NCI-H146 (cell line): ENCODE measurements at places on chromosomes 7 and 10.

- DNase-seq = no peak
These were observed 147.0 kb downstream of the OAT start for GRCh38 chr10:124271676-124272075.

DNA sequence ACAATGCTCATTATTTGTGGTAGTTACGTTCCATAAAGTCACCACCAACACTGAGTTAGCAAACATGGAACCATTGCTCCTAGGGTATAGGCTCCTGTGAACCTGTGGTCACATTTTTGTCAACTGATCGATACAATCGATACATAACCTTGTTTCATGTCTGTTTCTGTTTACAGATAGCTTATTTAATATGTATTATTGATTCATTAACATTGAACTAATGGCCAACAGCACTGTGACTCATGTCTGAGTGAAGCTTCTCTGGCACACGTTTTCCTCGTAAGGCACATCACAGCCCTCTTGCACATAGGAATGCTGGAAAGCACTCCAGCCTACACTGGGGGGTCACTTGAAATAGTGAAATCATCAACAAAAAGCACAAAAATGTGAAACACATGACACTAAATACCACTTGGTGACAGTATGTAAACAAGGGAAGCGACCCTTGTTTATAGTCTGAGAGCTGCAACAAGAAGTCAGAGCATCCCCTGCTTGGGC is 27.0 kb downstream of the GHRHR start:
- DNase-seq = no peak

- no peak for DNase-seq
These were observed 32.4 kb upstream of the HSPA12A start for GRCh38 chr10:116774728-116775151.

GRCh38 chr10:52740913-52741675 is 31.5 kb downstream of the MBL2 start:
- DNase-seq = peak; percentile 9

GRCh38 chr10:125000366-125001312 is 58.7 kb downstream of the ZRANB1 start:
- DNase-seq = no peak

GRCh38 chr10:10138685-10139084 is 879.0 kb upstream of the CELF2 start:
- DNase-seq = no peak

DNA sequence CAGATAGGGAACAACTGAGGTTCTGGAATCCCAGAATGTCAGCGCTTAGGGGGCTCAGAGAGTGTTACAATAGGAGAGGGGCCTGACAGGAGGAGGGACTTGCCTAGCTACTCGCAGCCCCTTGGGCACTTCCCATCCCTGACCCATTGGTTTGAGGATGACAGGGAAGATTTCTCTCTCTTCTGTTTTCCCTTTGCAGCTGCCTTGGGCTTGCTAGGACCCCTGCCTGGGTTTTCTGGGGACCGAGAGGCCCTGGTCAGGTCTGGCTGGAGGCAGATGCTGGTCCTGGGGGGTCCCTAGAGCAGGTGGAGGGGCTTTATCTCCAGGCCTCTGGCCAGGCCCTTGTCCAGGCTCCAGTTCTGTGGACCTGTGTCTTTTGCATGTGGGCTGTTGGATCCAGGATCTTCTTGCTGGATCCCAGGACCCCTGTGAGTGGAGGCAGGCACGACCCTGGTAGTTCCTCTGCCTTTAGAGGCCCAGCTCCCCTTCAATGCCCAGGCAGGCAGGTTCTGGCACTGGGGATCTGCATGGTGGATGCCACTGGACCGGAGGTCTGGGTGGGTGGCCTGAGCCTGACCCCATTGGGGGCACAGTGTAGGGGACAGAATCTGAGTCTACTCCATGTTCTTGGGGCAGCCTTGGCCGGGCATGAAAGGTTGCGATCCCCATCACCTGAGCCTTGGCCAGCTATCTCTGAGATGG is 26.9 kb downstream of the RAMP3 start:
- DNase-seq = no peak

DNA sequence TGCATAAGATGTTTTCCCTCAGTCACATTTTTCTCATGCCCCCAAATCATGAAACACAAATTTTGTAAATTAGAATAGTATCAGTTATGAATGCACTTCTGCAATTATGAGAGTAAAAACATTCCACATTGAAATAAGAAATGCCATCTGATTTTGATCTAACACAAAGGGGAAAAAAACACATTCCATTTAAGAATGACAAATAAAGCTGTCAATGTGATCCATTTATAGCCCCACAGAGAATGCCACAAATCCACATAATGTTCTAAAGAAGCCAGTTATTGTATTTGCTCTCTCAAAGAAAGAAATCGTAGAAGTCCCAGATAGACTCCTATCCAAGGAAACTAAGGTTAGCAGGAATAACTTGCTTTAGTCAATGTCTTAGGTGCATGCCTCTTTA is 48.7 kb upstream of the RHOBTB1 start:
- no peak for DNase-seq

GRCh38 chr7:99562114-99562784 is 3.8 kb downstream of the ZNF655 start:
- DNase-seq = no peak

DNA sequence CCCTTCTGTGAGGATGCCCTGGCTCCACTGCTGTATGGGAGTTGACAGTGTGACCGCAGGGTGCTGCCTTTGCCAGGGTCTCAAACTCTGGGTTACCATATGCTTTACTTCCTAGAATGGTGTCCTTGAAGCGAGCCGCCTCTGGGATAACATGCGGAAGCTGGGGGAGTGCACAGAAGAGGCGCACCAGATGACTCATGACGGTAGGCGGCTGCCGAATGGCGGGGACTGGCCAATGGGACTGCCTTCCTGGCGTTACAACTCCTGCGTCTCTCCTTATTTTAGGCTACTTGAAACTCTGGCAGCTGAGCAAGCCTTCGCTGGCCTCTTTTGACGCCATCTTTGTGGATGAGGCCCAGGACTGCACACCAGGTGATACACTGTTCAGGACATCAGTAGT is 27.3 kb downstream of the FBH1 start:
- DNase-seq = no peak

DNA sequence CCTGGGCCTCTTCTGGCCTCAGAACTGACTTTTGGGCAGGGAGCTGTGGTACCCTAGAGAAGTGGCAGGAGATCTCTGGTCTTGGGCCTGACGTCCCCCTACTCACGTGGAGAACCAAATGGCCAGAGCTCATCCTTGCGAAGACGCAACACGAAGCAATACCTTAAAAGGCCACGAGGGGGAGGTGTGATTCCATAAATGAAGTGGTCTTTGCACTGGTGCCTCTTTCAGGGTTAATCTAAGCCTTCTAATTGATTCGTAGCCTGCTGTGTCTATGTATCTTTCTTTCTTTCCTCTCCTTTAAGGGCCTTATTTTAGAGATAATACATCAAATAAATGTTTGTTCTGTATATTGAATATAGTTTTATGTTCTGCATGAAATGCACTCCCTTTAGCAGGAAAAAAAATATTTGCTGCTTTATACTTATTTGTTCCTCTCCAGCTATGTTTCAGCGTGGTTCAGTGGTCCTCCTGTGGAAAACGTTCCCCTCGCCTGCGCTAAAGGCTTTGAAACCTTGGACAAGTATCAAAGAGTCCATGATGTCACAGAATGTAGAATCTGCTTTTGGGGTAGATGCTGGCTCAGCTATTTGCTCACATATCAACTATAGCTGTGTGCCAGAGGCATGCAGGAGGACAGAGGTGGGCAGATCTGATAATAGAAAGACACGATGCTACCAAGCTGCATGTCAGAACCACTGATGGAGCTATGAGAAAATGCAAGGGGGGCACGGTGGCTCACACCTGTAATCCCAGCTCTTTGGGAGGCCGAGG is 41.0 kb downstream of the STRA8 start:
- DNase-seq = peak; percentile 79

- no peak for DNase-seq
These were observed 436.0 kb upstream of the GRM3 start for GRCh38 chr7:86207740-86208139.

DNA sequence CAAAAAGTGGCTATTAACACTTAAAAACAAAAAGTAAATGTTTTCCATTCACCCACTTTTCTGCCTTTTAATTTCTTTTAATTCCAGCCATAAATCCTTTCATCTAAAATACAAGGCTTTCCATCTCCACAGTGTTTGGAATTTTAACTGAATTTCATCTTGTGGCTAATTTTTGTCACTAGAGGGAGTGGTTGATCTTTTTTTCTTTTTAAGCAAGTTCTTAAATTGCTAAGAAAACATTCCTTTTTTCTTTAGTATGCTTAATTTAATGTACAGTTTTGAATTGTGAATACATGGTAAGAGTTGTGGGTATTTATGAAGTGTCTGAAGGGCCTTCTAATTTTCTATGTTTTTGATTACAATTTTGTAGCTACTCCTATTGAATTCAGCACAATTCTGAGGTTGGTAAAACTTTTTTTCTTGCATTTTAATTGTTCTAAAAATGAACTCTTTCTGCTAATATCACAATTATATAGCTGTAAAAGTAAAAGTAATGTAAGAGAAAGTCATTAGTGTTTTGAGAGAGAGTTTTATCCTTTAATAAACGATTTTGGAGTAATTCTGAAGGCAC is 54.9 kb upstream of the ANK3 start:
- peak; percentile 9 for DNase-seq

GRCh38 chr7:50226669-50227068 is 77.8 kb upstream of the IKZF1 start:
- DNase-seq = no peak

DNA sequence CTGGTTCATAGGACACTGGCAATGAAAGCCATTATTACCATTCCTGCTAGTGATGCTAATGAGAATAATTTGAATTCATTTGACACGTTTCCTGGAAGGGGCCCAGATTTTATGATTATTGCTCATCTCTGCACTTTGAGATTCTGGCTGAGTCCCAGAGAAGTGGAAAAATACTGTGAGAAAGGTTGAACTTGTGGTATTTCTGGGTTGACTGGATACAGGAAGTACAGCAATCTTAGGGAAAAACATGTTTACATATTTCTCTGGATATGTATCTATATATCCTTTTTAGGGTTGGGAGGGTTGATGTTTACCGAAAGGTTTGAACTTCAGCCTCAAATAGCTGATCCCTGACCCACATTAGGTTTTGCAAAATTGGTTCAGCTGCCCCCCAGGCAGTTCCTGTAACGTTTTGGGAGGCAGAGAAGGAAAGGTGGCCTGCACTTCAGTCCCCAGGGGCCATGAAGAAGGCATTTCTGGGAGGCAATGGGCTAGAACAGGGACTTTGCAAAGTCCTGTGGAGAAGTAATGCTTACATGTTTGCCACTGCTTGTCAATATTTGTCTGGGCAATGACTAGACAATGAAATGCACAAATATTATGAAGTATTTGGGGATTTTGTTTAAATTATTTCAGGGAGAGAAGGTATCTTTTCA is 253.7 kb upstream of the PITRM1 start:
- DNase-seq = no peak

DNA sequence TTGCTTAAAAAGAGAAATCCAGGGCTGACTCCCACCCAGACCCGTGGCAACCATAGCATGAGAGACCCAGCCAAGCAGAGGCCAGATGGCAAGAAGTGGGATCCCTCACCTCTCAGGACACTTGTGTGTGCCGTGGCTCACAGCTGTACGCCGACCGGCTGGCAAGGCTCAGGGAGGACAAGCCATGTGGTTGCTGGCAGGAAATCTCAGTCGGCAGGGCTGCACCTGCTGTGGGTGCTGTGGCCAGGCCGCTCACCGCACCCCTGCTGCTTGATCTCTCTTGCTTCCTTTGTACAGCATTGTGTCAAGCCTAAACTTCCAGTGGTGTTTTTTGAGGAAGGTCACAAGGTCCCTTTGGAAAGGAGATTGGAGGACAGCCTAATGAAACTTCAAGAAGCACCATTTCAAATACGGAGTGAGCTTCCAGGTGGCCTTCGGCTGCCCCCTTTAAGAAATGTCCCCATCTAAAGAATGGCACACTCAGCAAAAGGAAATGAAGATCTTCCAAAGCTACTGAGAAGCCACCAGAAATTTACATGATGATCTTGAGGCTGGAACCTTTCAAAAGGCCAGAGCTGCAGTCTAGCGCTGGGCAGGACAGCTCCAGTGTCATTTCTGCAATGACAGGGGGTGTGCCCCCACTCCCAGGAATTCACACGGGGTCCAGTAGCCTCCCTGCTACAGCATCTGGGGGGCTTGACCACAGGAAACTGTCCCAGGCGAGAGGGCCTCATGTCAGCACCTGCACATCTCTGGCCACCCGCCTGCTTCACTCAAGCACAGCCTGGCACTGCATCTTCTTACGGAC is 409.0 kb upstream of the MGMT start:
- no peak for DNase-seq

DNA sequence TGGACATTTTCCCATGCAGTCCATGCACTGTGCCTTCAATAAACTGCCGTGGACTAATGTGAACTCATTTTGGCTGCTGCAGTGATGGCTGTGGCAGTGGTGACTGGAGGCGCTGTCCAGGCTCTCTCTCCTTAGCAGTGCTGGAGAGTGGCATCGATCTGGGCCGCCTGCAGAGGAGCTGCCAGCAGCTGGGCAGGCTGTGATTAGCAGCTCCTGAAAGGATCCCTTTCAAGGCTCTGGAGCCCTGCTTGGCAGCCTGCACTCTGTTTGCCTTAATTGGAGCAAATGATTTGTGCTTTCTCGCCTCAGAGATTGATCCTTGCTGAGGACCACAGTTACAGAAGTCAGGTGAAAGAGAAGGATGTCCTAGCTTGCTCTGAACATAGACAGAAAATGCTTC is 130.1 kb upstream of the VWC2 start:
- no peak for DNase-seq

GRCh38 chr10:18159557-18159956 is 19.3 kb downstream of the CACNB2 start:
- no peak for DNase-seq

- DNase-seq = peak; percentile 97
These were observed 270.1 kb downstream of the PTPRN2 start for GRCh38 chr7:158317238-158318205.

- DNase-seq = no peak
These were observed 36.2 kb downstream of the NAMPT start for GRCh38 chr7:106248600-106248999.

GRCh38 chr7:150957133-150958020 is 20.7 kb downstream of the KCNH2 start:
- no peak for DNase-seq

- DNase-seq = no peak
These were observed 4.8 kb downstream of the ELN start for GRCh38 chr7:74032624-74033371.

DNA sequence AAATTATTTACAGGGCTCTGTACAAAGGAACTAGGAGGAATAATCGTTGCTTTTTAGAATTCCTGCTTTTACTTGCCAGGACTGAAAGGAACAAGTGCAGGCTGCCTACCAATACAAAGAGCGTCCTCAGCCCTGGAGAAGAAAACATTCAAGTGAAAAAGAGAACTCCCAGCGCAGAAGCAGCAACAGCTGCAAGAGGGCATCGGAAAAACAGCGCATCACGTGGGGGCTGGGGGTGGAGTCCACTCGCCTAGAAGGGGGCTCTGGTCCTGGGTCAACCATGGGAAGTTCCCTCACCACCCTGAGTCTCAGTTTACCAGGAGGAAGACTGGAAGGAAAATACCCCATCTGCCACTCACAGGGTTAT is 385 bp upstream of the C10orf90 start:
- peak; percentile 50 for DNase-seq

GRCh38 chr10:58693919-58694318 is 181.2 kb downstream of the BICC1 start:
- DNase-seq = no peak
